WTC11 (cell line): ENCODE measurements at places on chromosomes 12 and 14.
A peak's percentile ranks its signal among the peaks of the same experiment; 100 is the strongest.

DNA sequence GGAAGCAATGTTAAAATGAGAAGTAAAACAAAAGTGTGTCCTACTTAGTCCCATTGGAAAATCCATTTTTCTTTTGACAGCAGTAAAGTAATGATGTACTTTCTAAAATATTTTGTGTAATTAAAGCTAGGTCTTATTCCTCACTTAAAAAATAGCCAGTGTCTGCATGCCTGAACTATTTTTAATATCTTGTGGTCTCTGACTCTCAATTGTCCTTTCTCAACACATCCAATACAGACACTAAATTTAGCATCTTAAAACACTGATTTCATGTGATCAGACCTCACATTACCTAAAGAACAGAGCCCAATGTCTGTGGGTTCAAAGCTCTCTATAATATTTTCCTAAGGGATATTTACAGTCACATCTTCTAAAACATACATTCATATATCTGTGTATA is 108.0 kb downstream of the DERA start:
- no peak for DNase-seq

DNA sequence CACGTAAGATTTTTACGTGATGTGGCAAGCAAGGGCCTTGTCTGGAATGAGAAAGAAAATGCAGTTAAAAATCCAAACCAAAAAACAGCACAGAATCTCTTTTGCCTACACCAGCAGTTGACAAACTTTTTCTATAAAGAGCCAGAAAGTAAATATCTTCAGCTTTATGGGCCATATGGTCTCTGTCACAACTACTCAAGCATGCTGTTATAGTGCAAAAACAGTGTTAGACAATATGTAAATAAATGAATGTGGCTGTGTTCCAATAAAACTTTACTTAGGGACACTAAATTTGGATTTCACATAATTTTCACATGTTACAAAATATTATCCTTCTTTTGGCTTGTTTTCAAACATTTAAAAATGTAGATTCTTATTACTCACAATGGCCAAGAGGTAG is 6.2 kb upstream of the ELK3 start:
- no peak for DNase-seq

DNA sequence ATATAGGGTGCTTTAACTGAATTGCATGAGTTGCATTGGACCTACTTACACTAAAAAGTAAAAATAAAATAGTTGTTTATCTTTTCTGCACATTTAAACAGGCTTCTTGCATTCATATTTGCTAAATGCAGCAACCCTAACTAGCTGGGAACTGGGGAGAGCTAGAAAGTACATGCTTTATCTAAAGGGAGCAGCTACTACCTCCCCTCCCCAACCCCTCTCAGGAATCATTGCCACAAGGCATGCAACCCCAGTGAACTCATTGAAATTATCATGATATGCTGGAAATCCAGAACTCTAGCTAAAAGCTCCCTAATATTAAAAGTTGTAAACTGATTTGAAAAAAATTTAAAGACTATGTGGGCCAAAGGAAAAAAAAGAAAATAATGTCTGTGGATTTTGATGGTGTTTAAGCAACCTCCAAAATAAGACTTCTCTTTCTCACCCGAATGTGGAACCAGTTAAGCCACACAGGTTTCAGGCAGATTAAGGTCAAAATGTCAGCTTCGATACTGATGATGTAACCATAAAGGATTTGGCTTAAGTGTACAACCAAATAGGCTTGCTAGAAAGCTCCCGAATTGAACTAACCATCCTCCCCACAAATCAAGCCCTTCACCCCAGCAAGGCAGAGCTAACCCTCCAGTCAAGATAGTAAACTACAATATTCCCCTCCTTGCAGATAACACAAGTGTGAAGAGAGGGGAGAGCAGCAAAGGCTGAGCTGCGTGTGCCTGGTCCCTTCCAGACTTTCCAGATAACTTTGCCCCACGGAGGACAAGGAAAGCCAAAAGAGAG is 13.8 kb upstream of the POC1B start:
- DNase-seq, result no peak

DNA sequence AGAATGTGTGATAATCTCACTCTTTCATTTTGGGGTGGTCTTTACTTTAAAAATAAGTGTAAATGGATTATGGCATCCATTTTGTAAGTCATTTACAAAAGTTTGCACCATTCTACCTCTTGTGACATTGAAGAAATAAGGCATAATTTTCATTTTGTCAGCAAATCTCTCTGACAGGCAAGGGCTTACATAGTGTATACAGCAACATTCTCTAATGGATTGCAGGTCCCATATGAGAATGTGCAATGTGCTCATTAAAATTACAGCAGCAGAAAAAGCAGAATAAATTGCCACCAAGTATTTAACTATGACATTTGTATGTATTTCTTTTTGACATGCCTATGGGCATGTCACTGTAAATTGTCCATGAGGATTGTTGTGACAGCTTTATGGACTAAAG is 223.6 kb downstream of the TMEM117 start:
- no peak for DNase-seq

DNA sequence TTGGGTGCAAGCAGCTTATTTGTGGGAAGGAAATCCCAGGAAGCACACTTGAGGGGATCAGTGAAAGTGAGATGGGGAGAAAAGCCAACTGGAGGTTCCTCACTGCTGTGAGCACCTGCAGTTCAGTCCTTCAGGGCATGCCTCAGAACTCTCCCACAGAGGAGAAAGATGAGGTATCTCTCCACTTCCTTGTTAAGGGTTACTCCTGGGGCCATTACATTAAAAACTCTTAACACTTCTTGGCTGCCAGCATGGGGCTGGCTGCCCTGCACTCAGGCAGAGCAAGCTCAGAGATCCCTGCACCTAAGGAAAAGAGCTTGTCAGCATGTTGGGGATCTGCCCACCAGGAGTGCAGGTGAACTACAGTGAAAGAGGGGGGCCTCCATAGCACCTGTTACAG is 28.8 kb downstream of the FERMT2 start:
- no peak for DNase-seq

GRCh38 chr12:25835385-25835784 is 123.1 kb upstream of the RASSF8 start:
- DNase-seq, result no peak

- no peak for DNase-seq
These were observed 40.3 kb upstream of the STXBP6 start for GRCh38 chr14:25090256-25090655.

GRCh38 chr14:91113829-91114078 is at the start of gene DGLUCY:
TSS of gene DGLUCY (plus strand) at chr14:91114073. CDS start at chr14:91160295, 46,222 bp downstream.
- DNase-seq, result no peak

DNA sequence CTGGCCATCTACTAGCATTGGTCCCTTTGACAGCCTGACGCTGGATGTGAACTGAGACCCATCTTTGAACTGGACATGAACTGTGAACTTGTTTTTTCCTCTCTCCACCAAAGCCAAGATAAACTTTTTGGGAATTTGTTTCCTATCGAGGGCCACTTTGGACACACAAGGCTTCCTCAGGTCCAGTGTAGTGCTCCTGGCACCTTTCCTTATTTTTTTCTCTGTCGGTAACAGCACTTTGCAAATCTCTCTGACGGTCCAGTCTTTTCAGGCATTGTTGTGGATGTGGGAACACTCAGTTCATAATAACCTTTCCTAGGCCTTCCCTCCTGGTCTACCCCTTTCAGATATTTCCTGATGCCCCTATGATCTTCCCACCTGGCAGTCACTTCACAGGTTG is 5.0 kb downstream of the KCNA1 start:
- DNase-seq, result no peak

DNA sequence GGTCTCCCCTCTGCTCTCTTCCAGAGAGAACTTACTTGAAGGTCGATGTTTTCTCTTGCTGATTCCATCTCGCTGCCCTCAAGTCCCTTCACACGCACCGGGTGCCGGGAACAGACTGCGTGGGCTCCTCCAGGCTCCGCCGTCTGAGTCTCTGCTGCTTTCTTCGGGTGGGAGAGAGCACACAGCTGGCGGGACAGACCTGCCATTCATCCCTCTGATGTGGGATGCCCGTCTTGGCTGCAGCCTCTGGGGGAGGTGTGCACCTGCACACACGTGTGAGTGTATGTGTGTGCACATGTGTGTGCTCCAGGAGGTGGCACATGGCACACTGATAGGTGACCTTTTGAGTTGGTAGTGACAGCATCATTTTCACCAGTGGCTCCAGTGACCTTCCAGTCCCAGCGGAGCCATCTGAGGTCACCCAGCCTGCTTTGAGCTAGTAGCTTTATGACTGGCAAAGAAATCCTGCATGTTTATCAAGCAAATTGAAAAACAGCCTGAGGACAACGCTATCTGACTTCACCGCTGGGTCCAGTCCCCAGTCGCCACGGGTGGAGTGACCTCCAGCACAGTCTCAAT is at the start of gene NINJ2:
Gene NINJ2 (minus strand): TSS at position 153 of the 579 bp plus-strand sequence. CDS start 85 bp downstream, at position 68.
- no peak for DNase-seq

DNA sequence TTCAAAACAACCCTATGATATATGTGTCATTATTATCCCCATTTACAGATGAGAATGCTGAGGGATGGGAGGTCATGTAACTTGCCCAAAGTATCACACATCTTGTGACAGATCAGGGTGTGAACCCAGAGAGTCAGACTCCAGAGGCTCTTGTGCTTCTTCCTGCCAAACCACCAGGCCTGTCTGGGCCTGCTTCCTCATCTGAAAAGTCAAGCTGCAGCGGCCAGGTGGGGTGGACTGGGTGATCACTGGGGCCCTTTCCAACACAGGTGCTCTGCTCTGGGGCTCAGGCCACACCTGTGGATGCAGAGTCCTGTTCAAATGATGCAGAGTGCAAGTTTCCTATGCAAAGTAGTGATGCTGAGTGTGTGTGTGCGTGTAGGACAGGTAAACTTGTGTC is 26.7 kb downstream of the TSPAN11 start:
- DNase-seq, result no peak

DNA sequence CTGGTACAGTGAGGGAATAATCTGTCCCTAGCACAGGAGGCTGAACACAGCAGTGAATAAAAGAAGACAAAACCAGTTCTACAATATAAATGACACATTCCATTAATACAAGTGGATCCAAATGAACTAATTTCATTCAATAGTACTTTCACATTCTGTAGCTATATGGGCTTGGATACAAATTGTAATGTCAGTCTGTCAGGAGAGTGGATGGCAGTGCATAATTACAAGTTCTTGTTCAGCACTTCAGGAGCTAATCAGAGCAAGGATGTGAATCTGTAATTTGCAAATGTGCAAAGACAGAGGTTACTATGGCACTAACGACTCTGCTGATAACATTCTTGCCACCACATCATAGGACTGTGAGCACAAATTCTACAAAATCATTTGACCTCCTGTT is 697.9 kb downstream of the DIO2 start:
- no peak for DNase-seq

GRCh38 chr14:23154964-23155587 is 28.4 kb downstream of the SLC7A8 start:
- peak; percentile 44 for DNase-seq

DNA sequence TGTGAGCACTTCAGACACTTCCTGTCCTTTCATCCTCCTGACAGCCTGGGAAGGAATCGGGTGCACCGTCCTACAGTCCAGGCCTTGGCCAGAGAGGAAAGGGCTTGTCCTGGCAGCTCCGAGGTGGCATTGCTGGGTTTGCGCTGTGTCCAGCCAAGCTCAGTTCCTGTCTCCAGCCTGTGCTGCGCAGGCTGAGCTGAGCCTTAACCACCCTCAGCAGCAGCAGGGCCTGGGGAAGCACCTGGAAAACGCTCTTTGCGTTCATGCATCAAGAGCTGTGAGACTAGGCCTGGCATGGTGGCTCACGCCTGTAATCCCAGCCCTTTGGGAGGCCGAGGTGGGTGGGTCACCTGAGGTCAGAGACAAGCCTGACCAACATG is 33.7 kb upstream of the EML1 start:
- no peak for DNase-seq
